HuH-7.5 (cell line): ENCODE measurements at places on chromosomes 12 and 14.

DNA sequence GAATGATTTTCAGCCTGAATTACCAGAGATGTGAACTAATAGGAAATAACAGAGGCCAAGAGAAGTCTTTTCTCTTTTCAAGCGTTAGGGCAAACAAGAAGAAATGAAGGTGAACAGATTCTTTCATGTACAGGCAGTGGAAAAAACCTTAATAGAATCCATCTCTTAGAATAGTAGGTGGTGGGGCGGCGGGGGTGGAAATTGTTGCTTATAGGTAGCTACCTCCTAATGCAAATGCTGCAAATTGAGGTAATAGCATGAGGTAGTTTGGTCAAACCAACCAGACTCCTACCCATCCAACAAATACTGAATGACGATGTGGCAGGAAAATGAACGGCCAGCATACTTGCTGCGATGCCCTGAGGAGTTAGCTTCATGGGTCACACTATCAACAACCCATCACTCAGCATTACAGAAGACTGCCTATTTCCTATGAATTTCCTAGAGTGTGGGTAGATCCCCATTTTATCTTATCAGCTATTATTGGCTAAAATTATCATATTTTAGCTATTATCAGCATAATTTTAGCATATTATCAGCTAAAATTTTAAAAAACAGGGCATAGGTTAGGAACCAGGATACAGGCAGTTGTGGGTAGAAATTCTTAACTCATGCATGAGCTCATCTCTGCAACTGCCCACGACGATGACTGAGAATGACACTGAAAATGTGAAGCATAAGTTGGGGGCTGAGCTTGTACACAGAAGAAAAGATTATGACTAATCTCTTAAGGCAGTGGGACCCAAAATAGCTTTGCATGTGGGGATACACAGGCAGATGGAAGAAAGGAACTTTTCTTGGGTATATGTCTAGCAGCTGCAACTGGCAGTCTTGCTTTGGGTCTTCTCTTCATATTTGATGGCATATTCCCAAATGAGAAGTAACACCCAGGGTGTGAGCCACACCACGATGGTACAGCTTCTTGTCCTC is 68.7 kb downstream of the NIN start:
- DNase-seq: no peak

GRCh38 chr12:116373572-116374206 is 96.2 kb upstream of the MED13L start:
- no peak for DNase-seq

DNA sequence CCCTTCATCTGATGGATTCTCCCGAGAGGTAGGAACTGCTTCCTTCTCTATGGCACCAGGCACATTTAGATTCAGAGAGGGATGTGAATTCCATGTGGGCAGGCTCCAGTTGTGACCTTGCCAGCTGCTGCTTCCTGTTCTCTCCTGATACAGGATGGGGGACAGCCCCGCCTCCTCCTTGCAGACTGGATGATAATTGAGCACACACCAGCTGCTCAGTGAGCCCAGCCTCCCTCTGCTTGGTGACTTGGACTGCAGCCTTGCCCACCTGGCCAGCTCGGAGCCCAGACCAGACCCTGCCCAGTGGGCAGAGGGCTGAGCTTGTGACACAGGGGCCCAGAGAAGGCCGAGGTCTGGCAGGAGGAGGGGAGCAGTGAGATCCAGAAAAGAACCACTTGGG is 90.2 kb downstream of the CALM1 start:
- no peak for DNase-seq

GRCh38 chr14:37253905-37254304 is 56.2 kb downstream of the MIPOL1 start:
- no peak for DNase-seq

DNA sequence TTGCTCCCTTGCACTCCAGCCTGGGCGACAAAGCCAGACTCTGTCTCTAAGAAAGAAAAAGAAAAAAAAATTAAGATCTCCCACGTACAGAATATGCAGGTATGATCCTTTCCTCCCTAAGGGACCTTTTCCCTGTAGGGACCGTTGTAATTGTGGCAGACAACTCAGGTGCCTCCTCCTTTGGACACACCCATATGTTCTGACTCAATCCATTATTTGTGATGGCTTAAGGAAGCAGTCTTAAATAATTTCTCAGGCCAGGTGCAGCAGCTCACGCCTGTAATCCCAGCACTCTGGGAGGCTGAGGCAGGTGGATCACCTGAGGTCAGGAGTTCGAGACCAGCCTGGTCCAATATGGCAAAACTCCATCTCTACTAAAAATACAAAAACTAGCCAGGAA is 53.1 kb downstream of the TMCC3 start:
- no peak for DNase-seq

DNA sequence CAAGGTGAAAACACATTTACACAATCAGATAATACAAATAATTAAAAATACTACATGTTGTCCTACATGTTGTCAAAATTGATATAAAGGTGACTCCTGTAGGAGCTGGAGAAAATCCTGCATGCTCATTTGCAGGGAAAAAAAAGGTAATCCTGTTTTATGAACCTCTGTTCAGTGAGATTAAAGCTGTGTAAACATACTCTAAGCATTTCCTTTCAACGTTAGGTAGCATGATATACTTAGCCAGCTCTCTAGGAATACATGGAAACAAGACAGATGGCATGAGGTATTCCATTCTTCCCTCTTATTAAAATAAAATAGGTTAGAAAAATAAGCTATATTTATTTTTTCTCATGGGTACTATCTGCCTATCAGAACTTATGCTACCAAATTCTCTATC is 635.7 kb upstream of the FLRT2 start:
- no peak for DNase-seq

DNA sequence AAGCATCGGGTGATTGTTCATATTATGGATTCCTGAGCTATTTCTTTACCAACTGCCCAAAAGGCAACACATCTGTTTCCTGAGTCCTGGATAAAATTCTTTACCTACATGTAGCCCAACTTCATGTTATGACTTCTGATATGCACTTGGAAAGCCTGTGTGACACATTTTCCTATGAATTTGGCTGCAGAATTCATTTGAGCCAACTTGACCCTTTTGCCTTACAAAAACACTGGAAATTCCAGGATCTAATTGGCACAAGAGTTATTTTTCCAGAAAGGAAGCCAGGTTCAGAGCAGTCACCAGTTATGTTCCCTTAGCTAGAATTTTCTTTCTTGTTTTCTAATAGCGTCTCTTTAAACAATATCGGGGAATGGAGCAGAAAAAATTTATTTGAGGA is 202.5 kb upstream of the LRIG3 start:
- no peak for DNase-seq

DNA sequence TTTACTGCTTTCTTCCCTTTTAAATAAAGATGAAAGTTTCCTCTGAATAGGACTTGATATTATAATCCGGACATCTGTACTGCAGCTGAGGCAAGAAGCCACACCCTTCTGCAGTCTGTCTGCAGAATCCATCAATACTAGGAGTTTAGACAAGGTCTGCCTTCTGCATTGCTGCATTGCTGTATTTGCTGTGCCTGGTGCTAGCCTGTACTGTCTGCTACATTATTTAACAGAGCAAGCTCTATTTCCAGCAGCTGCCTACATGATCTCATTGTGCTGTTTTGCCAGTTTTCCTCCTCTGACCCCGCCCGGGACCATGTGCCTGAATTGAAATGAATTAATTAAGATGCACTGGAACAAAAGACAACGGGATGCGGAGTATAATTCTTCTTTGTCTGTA is 1.7 kb downstream of the TUBA1A start:
- no peak for DNase-seq

- no peak for DNase-seq
Observed at GRCh38 chr14:105118646-105119407, 49.7 kb downstream of the JAG2 start.

DNA sequence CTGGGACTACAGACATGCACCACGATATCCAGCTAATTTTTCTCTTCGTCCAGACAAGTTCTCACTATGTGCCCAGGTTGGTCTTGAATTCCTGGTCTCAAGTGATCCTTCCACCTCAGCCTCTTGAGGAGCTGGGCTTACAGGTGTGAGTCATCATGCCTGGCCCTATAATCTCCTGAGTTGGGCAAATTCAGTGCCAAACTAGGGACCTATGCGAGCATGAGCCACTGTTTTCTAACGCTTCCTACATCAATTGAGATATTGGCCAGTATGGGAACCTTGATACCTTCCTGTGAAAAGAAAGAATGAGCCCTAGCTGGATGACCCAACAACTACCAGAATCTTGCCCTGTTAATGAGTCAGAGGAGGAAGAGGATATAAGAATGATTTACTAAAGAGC is 585.2 kb downstream of the C12orf50 start:
- no peak for DNase-seq

GRCh38 chr14:39988939-39989338 is 556.7 kb upstream of the FBXO33 start:
- no peak for DNase-seq

- no peak for DNase-seq
Observed at GRCh38 chr12:119014368-119014767, 33.0 kb downstream of the SRRM4 start.

DNA sequence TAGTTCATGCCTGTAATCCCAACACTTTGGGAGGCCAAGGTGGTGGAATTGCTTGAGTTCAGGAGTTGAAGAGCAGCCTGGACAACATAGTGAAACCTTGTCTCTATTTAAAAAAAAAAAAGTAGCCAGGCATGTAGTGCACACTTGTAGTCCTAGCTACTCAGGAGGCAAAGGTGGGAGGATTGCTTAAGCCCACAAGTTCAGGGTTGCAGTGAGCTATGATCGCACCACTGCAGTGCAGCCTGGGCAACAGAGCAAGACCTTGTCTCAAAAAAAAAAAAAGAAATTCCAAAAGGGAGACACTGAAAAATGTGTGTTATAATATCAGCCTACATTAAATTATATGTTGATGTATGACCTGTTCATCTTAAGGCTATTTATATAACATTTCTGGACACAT is 14.7 kb downstream of the TMPO start:
- no peak for DNase-seq

DNA sequence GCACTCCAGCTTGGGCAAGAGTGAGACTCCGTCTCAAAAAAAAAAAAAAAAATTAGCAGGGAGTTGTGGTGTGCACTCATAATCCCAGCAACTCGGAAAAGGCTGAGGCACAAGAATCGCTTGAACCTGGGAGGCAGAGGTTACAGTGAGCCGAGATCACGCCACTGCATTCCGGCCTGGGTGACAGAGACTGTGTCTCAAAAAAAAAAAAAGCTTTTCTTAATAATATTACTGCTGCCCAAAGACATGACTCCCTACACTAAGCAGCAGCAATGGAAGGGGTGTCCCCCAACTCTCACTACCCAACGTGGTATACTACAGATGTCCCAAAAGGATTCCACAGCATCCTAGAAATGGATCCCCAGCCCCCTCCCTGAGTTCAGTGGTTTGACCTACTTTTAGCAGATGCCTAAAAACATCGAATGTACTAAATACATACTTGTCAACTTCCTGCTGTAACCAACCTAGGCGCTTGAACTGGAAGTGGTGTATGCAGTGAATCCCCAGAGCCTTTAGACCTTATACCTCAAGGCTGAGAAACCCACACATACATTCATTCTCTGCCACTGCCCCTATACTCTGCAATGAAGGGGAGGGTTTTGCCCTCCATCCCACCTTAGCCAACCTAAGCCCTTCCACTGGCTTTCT is 8.5 kb upstream of the FKBP11 start:
- no peak for DNase-seq

DNA sequence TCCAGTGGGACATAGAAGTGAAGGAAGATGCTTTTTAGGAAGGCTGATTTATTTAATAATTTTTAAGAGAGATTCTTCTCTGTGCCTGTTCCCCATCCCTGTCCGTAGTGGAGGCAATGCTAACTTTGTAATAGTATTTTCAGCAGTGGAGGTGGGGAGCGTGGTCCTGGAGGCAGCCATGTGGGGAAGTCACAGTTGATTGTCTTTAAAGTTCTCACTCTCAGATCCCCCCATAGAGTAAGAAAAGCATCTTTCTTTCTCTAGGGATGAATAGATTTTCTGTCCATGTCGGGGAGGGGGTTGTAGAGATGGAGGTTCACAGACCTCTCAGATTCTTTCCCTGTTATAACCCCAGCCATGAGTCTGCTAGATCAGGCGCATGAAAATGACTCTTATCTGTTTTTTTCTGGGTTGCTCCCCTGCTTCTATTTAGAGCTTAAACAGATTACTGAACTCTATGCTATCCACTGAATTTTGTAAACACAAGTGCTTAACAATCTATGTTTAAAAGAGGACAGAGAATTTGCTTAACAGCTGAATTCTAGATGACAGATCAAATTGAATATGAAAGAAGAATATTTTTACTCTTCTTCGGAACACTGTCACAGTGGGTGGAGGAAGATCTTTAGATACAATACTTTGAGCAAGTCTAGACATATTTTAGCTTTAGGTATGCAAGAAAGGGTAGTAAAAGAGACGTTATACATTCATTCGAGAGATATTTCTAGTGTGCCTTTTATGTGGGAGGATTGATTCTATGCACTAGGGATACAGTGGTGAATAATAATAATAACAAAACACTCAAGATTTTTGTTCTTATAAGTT is 25.3 kb downstream of the TMEM117 start:
- DNase-seq: no peak

DNA sequence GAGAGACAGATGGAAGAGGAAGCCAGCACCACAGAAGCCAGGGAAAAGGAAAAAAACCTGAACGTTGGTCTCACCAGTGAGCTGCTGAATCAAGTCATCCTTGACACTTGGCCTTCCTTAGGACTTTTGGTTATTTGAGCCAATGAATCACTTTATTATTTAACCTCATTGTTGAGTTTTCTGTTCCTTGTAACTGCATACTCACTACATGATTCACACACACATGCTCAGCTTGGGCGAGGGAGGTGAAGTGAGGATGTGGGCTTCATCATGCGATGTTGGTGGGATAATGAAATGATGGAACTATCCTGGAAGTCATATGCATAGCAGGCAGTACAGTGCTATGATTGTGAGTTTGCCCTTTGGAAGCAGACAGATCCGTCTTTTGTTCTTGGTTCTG is 40.6 kb upstream of the RPH3A start:
- DNase-seq: no peak

DNA sequence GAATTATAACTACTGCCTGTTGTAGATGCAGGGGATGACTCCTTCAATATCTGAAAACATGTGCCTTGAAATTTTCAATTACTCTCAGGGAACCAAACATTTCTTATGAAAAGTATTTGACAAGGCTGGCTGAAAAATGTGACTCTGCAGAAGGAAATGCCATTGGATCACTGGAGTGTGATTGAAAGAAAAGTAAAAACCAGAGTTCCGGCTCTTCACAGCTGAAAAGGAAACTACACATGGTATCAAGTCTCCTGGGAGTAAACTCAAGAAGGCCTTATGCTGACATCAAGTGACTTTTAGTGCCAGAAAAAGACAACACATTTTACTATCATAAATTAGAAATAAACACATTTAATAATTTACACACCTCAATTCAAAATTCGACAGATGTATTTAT is 693.0 kb downstream of the LRFN5 start:
- DNase-seq: no peak

DNA sequence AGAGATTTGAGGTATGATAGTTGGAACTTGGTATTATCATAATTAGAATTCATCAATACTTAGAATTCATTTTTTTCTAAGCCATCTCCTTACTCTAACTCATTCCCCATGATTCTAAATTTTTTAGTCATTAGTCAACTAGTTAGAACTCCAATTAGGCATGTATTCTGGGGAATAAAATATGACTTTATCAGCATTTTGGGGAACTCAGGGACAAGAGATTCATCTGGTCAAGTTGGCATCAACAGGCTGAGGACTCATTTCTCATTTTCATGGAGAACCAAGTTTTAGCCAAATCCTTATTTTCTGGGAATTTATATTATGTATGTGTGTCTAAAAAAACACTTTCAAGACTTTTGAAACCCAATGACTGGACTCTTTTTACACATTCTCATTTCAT is 29.2 kb downstream of the DIP2B start:
- no peak for DNase-seq

- no peak for DNase-seq
Observed at GRCh38 chr14:104280085-104280901, 141.9 kb downstream of the KIF26A start.
